Effector CD4-positive, alpha-beta T cell (primary cell): ENCODE measurements at places on chromosomes 6 and 20.

GRCh38 chr6:144647406-144647964, 362.4 kb downstream of the UTRN start:
- DNase-seq, result no peak

GRCh38 chr6:35058358-35058675, 82.8 kb downstream of the TCP11 start:
- DNase-seq, result no peak

DNA sequence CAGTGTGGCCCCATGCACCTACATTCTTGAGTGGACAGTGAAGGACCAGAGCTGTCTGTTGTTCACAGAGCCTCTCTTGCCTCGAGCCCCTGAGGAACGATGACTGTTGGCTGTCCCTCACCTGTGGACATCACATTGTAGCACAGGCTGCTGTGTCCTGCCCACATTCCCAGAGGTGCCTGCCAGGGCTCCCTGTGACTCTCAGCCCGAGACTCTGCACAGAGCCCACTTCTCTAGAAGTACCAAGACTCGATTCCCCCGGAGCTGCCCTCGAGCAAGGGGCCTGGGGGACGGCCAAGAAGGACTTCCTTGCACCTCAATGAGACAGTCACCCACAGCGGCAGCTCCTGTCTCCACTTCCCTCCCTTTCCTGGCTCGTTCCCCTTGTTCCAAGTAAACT, 28.6 kb upstream of the DLGAP4 start:
- no peak for DNase-seq

- DNase-seq, result no peak
Observed at GRCh38 chr6:84243240-84243639, 15.8 kb upstream of the CEP162 start.

- no peak for DNase-seq
Observed at GRCh38 chr20:2695206-2695983, 2.8 kb downstream of the EBF4 start.

- DNase-seq, result no peak
Observed at GRCh38 chr6:41200296-41200900, 551 bp downstream of the TREML2 start.

DNA sequence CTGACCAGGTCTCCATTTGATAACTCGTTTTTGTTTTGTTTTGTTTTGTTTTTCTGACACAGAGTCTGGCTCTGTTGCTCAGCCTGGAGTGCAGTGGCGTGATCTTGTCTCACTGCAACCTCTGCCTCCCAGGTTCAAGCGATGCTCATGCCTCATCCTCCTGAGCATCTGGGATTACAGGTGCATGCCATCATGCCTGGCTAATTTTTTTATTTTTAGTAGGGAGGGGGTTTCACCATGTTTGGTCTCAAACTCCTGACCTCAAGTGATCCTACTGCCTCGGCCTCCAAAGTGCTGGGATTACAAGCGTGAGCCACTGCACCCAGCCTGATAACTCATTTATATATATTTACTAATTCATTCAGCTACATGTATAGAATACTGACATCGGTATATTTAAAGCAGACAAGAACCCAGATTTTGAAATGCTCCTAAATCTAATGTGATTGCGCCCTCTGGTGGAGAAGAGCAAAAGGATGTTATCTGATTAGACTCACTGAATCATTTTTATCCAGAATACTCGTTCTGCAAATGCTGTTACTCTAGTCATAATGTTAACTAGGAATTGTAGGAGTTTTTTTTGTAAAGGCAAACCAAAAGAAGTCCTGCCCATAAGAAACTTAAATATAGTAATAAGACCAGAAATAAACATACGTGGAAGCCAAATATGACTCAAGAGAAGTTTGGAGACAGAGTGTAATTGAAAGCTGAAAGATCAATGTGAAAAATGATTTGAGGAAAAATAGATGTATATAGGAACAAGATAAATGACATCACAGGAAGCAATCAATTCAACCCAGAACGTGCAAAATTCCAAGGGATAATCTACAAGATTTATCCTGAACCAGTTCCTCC, 5.3 kb upstream of the COL12A1 start:
- peak; percentile 59 for DNase-seq

- no peak for DNase-seq
Observed at GRCh38 chr20:41456351-41456750, 89.7 kb upstream of the EMILIN3 start.

- DNase-seq, result no peak
Observed at GRCh38 chr6:129575378-129576118, 134.4 kb downstream of the ARHGAP18 start.

DNA sequence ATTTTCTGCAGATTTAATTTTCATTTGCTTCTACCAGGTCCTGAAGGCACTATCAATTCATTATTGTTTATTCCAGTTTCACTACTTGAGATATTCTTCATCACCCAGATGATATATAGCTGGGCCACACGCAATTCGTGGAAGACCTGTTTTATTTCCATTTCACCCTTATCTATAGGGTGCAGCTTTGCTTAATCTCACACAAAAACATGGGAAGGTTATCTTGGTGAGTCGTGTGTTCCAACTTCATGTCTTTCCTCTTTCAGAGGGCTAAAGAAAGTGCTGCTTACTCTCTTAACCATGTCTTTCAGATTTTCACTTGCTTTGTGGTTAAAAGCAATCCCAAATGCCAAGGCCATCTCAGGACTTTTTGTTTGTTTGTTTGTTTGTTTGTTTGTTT, 194.0 kb downstream of the SOD2 start:
- no peak for DNase-seq
